Non-pigmented ciliary epithelial cell (primary cell): ENCODE measurements at places on chromosomes 2 and 18.
A peak's percentile ranks its signal among the peaks of the same experiment; 100 is the strongest.

DNA sequence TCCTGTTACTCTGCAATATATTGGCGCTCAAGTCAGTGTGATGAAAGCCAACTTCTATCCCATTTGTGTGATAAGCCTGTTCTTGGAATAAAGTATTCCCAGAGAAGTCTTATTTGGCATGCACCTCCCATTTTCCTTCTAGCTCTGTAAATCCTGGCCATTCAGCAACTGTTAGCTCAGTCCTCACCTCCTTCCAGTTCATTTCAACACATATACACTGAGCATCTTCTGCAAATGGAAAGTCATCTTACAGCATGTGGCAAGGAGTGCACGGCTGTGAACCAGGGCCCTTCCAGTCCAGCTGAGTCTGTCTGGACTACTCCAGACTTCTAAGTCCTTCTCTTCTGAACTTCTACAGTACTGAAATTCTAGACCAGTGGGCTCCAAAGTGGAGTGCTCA lies 53.1 kb downstream of the SPATS2L start:
- DNase-seq: no peak

DNA sequence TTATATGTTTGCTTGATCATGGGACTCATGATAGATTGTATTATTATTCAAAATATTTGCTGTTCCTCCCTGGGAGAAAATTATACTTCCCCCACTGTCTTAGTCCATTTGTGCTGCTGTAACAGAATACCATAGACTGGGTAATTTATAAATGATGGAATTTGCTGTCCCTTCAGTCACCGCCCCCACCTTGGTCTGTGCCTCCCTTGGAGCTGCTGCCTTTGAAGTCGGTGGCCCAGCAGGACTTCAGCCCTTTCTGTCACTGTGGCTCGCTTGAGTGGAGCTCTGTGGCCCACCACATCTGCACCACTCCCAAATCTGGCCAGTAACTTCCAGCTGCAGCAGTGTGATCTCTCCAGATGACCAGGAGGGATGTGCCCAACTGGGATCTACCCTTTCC lies 200.8 kb downstream of the AGPS start:
- no peak for DNase-seq

GRCh38 chr2:85584354-85584856 lies at the start of gene VAMP5:
Gene VAMP5, plus strand, starts transcription at chr2:85584431. Its CDS starts 60 bp downstream, at chr2:85584491.
- DNase-seq: no peak

GRCh38 chr18:13501891-13502290 lies 224.5 kb downstream of the FAM210A start:
- no peak for DNase-seq

GRCh38 chr18:51278045-51278649 lies 80.7 kb upstream of the MEX3C start:
- DNase-seq: no peak

GRCh38 chr2:16123856-16124780 lies 183.8 kb downstream of the MYCN start:
- DNase-seq: no peak

- DNase-seq: no peak
Observed at GRCh38 chr2:67865917-67866316, 196.9 kb downstream of the C1D start.

DNA sequence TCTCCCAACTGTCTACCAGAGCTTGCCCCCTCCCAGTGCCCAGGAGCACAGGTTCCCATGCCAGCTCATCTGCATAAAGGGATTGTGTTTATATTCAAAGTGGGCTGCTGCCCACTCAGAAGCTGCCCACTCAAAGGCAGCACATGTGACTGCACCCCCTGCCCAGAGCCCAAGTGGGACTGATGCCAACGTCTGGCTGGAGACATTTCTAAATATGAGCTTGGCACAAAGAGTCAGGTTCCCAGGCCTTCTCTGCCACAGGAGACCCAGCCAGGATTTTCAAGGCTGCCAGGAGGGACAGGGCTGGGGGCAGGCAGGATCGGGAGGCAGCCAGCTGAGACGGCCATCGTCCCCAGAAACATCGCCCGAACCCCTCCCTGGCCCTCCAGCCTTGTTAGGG lies 67.1 kb downstream of the ZBTB7C start:
- no peak for DNase-seq

- no peak for DNase-seq
Observed at GRCh38 chr18:75116165-75116564, 92.8 kb downstream of the PTGR3 start.

DNA sequence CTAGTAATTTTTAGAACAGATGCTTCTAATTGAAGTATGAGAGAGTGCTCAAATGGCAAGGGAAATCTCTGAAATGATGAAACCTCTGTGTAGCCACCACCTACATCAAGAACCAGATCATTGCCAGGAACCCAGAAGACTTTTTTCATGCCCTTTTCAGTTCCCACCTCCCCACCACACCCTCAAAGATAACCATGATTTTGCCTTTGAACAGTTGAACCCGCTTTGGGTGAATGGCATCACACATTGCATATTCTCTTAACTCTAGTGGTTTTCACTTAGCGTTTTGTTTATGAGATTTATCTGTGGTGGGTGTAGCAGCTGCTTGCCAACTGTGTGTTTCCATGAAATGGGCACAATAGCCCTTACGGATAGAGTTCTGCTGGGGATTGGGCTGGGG lies 142.9 kb upstream of the HDAC4 start:
- DNase-seq: no peak

- no peak for DNase-seq
Observed at GRCh38 chr2:128438586-128438985, 119.9 kb upstream of the HS6ST1 start.

GRCh38 chr2:157800838-157801495 lies 75.2 kb downstream of the ACVR1 start:
- DNase-seq: no peak

- peak; percentile 56 for DNase-seq
Observed at GRCh38 chr18:49778826-49779465, 34.4 kb downstream of the ACAA2 start.
